ENCODE measurements at places on chromosomes 12 and 14.

GRCh38 chr12:76504606-76505005 lies 55.0 kb downstream of the OSBPL8 start:
- DNase-seq, result no peak

GRCh38 chr12:132481771-132482745 lies 7.9 kb upstream of the FBRSL1 start:
- no peak for DNase-seq

DNA sequence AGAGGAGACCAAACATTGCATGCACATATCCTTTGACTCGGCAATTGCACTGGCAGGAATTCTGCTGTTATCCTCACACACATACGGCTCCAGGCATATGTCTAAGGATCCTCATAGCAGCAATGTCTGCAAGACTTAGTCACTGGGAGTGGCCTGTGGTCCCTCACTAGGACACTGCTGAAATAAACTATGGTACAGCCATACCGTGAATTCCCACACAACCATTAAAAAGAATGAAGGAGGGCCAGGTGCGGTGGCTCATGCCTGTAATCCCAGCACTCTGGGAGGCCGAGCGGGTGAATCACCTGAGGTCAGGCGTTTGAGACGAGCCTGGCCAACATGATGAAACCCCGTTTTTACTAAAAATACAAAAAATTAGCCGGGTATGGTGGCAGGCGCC lies 105.1 kb downstream of the ZFP36L1 start:
- no peak for DNase-seq

- peak; percentile 48 for DNase-seq
Measured at GRCh38 chr12:22408610-22409376, 74.3 kb upstream of the ST8SIA1 start.

DNA sequence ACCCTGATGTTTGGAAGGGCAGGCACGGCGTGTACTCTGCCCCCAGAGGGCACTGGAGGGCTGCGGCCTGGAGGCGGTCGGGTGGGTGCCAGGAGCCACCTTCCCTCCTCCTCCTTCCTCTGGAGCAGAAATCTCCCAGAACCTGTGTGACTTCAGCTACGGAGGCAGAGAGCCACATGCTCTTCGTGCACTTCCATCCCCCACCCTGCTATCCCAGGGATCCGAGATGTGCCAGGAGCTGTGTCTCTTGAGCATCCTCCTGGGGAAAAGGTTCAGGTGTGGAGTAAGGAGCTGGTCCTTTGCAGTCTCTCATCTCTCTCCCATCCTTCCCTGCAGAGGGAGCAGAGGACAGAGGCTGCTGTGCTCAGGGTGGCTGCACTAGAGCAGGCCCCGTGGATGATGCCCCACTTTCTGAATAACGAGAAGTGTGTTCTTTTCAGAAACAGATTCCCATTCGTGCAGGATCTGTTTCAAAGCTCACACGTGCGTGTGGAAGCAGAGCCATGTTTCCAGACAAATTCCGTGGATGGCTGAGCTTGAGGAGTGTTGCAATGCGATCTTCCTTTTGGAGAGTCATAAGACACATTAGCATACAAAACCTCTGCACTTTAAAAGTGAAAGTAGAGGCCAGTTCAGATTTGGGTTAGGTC lies 162.9 kb downstream of the ADGRD1 start:
- peak; percentile 47 for DNase-seq

DNA sequence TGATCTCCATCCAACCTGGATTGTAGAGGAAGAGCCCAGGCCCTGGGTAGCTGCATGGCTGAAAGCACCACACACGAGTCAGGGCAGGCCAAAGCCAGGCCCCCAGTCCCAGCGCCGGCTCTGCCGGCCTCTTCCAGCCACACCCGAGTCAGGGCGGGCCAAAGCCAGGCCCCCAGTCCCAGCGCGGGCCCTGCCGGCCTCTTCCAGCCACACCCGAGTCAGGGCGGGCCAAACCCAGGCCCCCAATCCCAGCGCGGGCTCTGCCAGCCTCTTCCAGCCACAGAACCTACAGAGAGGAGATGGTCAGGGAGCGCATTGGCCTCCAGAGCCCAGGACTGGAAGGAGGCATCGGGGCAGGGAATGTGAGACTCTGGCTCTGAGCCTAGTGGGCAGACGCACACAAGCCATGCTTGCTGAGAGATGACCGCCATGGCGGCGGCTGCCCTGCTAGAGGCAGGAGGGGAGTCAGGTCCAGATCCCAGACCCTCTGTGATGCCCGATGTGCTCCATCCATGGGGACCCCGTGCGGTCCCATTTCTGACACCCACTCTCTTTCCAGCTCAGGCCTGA lies 30.2 kb downstream of the BEGAIN start:
- DNase-seq, result no peak

DNA sequence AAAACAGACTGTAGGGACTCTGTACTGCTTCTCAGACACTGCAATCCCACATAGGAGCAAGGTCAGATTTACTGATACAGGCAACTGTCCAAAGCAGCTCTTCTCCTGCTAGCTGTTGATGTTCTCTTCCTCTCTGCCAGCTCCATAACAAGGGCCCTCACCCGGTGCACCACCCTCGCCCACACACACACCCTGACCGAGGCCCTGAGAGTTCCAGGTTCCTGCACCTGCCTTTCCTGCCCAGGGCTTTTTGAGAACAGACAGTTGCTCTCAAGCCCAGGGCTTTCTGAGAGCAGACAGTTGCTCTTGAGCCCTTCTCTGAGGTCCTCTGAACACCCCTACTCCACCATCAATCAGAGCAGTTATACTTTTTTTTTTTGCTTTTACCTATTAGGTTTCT lies 233.8 kb upstream of the GARIN6 start:
- DNase-seq, result no peak

DNA sequence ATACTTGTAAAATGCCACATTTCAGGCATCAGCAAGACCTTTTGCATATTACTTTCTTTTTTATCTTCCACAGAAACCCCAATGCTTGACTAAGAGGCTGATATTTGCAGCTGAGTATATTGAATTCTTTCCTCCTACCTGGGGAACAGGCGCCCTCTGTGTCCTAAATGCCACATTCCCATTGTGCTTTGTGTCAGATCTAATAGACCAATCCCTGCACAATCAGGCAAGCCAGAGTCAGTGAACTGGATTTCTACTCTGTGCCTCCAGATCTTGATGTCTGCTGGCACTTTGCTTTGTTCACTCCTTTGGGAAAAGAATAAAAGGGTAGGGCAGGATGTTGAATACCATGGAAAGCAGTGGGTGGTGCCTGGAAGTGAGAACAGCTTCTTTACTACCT lies 22.4 kb upstream of the TAS2R42 start:
- DNase-seq, result no peak

DNA sequence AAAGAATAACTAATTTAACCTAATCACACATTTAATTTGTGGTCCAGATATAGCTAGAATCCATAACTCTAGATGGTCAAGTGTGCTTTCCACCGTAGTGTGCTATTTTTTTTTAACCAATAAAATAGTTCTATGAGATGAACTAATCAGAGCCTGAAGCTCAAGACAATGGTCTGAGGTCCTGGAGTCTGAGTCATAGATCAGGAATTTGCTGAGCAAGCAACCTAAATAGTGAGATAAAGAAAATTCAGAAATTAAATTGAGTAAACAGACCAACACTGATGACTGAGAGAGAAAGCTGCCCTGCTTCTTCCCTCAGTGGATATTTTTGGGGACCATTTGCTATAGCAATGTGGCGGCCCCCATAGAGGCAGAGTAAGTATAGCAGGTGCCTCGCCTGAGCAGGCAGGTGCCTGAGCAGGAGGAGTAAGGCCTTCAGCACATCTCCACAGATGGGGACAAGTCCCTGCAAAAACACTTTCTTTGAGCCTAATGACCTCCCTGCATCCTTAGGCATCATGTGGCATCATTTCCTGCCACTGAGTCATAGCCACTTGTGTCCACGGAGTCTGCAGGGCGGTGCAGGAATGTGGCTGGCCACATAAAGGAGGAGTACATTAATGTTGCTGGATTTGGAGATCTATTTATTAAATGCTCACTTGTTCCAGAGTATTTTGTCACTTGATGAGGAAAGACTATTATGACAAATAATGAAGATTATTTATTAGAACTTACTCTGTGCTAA lies 13.9 kb upstream of the CLEC4E start:
- DNase-seq, result no peak

DNA sequence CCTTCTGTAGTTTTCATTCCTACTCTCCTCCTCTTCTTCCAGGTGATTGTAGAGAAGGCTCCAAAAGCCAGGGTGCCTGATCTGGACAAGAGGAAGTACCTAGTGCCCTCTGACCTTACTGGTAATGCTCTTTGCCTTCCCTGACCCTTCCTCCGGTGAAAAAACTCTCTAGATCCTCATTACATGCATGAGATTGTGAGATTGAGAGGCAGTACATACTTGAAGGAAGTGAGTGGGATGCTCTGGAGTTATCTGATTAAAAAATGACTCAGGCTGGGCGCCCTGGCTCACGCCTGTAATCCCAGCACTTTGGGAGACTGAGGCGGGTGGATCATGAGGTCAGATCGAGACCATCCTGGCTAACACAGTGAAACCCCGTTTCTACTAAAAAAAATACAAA lies 5.3 kb downstream of the GABARAPL1 start:
- DNase-seq, result no peak

GRCh38 chr12:45184147-45184963 lies 31.5 kb upstream of the ANO6 start:
- DNase-seq, result no peak

DNA sequence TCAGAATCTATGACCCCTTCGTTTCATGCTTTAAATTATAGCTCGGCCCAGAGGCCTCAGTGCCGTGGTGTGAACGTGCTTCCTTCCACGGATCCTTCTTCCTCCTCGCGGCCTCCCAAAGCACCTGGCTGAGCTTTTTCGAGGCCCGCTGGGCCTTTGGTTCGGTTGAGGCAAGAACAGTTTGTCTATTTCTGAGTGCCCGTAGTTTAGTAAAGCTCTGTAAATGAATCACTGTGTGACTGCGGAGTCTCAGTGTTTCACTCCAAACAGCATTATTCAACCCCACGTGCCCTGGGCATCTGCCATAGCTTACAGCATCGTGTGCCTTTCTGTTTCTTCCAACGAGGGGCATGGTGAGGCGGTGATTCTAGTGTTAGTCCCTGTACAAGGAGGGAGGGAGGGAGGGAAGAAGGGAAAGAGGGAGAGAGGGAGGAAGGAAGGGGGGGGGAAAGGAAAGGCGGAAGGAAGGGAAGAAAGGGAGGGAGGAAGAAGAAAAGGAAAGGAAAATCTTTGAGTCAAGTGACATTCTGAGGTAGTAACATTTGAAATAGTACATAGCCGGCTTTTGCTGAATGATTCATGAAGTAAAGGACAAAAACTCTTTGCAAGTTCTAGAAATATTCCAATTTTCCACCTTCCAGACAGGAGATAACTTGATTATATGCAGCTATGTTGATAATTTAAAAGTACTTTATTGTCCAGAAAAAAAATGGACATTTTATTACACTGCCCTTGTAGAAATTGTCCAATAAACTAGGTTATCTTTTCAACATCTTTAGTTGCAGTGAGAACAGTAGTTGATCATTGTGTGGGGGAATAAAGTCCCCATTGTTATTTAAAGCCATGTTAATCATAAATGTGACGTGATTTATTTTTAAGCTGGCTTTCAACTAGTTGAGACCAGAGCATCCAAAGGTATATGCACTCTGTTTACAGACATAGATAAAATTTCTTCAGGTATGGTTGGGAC lies 1.2 kb upstream of the TRIM9 start:
- peak; percentile 44 for DNase-seq

- no peak for DNase-seq
Measured at GRCh38 chr14:105858676-105859025, 332.3 kb downstream of the TMEM121 start.

- peak; percentile 71 for DNase-seq
Measured at GRCh38 chr12:102439426-102440405, 40.6 kb downstream of the IGF1 start.

- DNase-seq, result peak; percentile 57
Measured at GRCh38 chr14:73755434-73756014, 41.3 kb upstream of the PNMA1 start.

GRCh38 chr14:56474419-56475022 lies 105.1 kb upstream of the TMEM260 start:
- no peak for DNase-seq

- DNase-seq, result no peak
Measured at GRCh38 chr12:107092669-107093416, 506 bp downstream of the CRY1 start.

- DNase-seq, result no peak
Measured at GRCh38 chr12:30862486-30862885, 64.1 kb upstream of the TSPAN11 start.

- peak; percentile 35 for DNase-seq
Measured at GRCh38 chr14:81565441-81566290, 32.0 kb upstream of the SEL1L start.

- no peak for DNase-seq
Measured at GRCh38 chr12:30358671-30359070, 337.0 kb downstream of the IPO8 start.

DNA sequence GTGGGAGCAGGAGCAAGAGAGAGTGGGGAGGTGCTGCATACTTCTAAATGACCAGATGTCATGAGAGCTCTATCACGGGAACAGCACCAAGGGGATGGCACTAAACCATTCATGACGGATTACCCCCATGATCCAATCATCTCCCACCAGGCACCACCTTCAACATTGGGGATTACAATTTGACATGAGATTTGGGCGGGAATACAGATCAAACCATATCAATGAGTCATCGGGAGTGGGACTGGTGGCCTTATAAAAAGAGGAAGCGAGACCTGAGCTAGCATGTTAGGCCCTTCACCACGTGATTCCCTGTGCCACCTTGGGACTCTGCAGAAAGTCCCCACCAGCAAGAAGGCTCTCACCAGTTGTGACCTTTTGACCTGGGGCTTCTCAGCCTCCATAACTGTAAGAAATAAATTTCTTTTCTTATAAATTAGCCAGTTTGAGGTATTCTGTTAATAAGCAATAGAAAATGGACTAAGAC lies 28.7 kb downstream of the COX8C start:
- DNase-seq, result no peak

- DNase-seq, result no peak
Measured at GRCh38 chr12:25695574-25695973, 142.5 kb upstream of the LMNTD1 start.

DNA sequence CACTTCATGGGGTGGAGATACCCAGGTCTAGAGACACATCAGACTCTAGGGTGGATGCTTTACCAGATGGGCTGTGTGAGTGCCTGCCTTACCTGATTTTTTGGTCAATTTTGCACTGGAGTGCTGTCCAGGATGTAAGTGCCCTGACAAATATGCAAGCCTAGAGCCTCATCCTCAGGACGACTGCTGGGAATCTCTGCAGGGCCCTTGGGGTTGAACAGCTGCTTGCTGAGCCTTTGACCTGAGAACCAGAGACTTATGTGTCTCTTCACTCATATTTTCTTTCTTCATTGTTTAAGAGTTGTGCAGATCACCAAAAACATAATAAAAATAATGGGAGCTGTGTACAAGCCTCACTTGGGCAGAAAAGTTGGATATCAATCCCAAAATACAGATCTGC lies 551.5 kb upstream of the ATP2B1 start:
- no peak for DNase-seq

- peak; percentile 85 for DNase-seq
Measured at GRCh38 chr12:62632411-62632918, 165.8 kb downstream of the MON2 start.

DNA sequence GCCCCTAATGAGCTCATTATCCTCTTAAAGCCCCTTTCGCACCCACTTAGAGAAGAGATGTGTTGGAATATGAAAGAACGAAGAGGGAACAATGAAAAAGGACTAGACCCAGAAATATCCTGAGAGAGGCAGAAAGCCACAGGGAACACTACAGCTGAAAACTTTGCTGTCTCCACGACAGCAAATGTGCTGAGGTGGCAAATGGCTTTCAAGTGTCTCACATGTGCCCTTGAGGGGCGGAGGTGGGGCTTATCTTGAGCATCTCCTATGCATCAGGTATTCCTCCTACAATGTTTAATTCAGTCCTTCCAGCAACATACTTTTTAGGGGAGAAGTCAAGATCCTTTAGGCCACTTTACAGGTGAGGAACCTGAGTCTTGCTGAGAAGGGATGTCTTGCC lies 62.9 kb downstream of the WSCD2 start:
- no peak for DNase-seq

GRCh38 chr12:94112121-94112520 lies 36.3 kb upstream of the PLXNC1 start:
- no peak for DNase-seq
